ENCODE measurements at places on chromosomes 3 and 15.

DNA sequence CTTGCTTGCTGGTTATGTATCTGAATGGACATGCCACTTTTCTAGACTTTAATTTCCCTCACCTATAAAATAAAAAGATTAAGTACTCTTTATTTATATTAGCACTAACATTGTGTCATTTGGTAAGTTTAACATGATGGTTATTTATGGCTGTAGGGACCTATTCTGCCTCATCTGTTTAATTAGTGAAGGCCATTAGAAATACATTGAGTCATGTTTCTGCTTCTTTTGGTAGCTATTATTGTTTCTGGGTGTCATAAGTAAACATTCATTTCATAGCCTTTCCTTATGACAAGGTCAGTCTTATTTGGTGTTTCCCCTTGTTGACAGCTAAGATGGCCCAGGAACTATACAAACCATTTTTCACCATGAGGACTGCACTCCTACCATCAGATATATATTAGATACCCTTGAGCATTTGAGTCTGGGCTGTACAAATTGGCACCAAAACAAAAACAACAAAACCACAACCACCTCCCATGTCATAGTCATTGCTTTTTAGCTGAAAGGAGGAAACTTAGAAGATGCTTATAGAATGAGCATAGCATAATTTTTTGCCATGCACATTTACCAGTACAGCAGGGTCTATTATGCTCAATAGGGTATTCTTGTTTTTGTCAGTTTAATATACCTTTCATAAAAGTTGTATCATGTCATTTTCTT is 39.3 kb downstream of the SRP14 start:
- DNase-seq, result no peak

- DNase-seq, result no peak
Observed at GRCh38 chr3:132378846-132379245, 38.5 kb upstream of the DNAJC13 start.

- no peak for DNase-seq
Observed at GRCh38 chr15:93066224-93066681, 22.8 kb downstream of the RGMA start.

- no peak for DNase-seq
Observed at GRCh38 chr15:58864602-58865424, 68.7 kb downstream of the SLTM start.

- DNase-seq, result no peak
Observed at GRCh38 chr3:151367448-151367847, 17.1 kb downstream of the P2RY12 start.

Measured in BE2C (cell line).